ENCODE measurements at places on chromosomes 11 and 22. TPM values are rescaled to one million over a fixed set of nuclear protein-coding genes. Genes with fewer than 3 reads are reported as not detected.

OR51B5 gene
- not detected for total RNA-seq

DNA sequence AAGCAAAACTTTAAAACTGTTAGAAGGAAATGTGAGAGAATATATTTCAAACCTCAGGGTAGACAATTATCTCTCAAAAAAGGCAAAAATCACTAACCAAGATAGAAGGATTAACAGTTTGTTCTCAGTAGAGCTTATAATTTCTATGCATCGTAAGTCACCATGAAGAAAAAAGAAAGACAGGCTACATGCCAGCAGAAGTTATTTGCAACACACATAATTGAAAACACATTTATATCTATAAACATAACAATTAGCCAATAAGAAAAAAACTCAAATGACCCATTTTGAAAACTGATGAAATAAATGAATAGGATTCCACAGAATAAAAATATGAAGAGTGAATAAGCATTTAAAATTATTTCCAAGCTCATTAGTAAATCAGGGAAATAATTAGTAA is 24.4 kb upstream of the SNX19 start:
- no peak for DNase-seq

DNA sequence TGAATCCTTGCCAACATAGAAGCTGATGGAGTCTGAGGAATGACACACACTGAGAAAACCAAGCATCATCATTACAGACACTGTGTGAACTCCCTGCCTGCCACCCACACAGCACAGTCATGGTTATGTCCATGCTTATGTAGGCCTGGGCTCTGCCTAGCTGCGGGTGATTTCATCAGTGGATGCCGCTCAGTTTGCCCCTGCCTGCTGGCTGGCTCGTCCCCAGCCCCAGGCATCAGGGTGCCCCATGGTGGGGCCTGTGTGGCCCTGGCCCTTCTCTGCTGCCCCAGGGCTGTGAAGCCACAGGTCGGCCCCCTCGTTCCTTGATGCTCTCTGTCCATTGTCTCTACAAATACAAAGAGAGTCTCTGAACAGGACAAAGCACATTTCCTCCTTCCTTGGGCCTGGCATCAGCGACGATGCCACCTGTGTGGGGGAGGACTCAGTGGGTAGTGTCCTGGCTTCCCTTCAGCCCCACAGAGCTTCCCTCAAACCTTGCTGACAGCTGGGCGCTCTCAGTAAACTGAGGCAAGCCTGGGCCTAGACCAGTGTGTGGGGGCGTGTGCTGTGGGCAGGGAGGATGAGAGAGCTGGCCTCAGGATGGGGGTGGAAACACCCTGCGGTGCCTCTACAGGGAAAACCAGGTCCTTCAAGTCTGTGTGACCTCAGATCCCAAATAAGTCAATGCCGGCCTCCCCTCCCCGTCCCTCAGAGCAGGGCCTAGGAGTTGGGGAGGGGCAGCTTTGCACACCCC is 20.0 kb upstream of the TUB start:
- DNase-seq, result no peak

DNA sequence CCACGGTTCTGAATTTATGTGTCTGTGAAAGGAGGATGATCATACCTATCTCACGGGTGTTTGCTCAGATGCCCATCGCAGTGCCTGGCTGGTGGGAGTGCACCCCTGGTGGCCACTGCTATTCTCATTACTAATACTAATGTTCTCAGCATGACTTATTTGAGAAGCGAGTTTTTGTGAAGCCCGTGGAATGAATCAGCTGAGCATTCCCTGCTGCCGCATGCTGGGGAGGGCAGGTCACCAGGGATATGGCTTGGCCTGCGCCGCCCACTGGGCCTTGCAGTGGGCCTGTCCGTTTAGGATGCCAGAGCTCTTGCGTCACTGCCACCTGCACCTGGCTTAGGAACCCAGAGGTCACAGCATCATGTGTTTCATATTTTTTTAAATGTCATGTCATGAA is 16.9 kb downstream of the CTTN start:
- no peak for DNase-seq

DNA sequence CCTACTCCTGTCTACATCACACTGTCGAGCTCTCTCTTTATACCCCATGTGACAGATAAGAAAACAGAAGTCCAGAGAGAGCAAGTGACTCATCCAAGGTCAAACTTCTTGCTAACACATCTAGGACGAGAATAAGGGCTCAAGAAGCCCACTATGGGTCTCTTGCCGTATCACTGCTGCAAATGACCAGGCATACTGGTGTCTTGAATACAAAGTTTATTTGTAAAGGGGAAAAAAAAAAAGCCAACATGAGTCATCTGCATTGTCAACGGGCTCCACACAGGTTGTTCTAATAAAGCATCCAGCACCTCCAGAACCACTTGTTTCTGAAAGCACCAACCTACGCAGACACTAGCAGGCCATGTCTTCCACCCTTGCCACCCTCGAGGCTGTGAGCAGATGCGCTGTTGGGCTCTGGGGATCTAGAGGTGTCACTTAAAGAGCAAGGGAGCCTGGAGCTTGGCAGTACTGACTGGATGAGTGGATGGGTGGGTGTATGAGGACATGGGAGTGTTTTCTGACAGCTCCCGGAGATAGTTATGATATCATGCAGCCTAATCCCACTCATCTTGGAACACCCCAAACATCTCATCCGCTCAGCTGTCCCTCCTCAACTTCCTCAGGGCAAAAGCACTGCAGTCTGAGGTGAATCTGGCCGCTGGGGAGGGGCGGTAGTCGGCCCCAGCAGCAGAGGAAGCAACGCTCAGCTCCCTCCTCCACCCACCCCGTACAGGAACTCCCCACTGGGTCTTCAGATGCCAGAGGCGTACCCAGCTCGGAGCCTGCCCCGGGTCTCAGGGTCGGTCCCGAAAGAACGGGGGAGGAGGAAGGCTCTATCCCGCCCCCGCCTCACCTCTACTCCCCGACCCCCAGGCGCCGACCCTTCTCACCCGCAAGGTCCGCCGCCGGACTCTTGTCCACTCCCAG is 1.0 kb downstream of the SMCO4 start:
- peak; percentile 71 for DNase-seq

GRCh38 chr22:50600538-50600937 is at the start of gene MAPK8IP2:
Gene MAPK8IP2 (plus strand): TSS chr22:50600793. CDS start chr22:50600819, 26 bp downstream.
- DNase-seq, result no peak

Measured in bronchial epithelial cell (primary cell).